ENCODE measurements at places on chromosomes 1 and 21.

DNA sequence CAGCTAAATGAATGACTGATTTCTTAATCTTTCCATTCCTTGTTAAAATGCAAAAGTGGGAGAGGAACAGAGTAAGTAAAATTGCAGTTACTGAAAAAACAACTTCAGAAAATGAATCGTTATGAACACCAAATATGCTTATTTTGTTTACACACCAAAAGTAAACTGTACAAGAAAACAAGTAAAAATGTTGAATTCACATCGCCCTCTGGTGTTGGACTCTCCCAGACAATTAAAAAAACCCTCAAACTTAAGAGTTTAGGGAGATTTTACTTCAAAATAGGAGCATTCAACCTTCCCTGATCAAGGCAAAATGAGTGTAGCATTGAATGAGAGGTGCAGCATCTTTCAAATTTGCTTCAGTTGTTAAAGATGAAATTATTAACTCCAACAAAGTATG lies 19.4 kb upstream of the ESRRG start:
- DNase-seq = no peak

- no peak for DNase-seq
These were observed 49.3 kb downstream of the PDE9A start for GRCh38 chr21:42702720-42703119.

DNA sequence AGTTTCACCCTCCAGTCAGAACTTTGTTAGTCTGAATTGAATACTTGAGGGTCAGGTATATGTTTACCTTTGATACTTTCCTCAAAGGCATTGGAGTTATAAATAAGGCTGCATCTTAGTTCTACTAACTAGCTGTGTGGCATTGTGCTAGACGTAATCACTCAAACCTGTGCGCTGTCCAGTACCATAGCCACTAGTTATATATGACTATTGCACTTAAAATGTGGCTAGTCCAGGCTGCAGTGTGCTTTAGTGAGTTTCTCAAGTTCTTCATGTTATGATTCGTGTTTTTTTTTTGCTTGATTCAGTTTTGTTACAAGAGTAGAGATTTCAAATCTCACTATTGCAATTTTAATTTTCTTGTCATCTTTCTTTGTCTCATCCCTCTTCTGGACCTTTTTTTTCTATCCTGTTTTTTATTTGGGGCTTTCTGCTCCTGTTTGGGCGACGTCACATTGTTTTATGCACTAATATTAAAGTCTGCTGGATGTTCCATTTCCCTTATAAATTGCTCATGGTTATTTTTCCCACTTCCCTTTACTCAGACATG lies 5.7 kb downstream of the MAN1A2 start:
- no peak for DNase-seq

DNA sequence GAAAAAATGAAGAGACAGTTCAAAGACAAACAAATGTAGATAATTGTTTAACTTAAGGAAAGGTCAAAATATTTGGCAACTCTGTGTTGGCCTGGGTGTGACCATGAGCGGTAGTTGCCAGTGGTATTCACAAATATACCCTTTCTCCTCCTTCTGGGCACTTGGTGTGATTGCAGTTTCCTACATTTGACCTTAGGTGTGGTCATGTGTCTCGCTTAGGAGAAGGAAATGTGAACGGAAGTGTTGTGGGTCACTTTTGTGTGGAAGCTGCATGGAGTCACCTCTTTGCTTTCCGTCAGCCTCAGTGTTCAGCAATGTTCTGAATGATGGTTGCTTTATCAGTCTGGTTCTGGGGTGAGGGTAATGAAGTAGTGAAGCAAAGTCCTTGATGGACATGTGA lies 3.4 kb upstream of the PCSK9 start:
- DNase-seq = no peak

DNA sequence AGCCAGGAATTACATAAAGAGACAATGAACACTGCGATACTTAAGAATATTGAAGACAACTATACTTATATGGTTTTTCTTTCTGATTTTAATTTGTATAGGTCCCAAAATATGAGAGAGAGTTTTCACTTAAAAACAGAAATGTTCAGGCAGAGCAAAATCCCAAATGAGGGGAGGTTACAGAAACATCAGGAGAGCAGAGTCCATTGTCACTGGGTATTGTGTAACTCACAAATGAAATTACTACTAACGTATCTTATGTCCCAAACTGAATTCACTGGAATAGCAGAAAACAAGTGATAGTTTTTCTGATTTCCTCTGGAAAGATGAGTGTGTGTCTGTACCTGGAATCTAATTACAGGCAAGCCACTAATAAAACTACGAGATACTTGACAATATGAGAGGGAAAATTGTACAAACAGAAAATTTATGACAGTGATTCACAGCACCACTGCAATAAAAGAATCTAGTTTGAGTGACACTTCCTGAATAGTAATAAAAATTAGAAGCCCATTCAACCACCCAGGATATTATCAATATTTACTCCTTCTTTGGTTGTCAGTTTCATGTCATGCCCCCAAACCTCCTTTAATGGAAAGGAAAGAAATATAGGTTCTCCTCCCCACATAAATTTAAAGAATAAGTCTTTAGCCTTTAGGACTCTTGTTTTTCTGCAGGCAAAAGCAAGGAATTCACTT lies 522.6 kb downstream of the ADGRL2 start:
- no peak for DNase-seq

DNA sequence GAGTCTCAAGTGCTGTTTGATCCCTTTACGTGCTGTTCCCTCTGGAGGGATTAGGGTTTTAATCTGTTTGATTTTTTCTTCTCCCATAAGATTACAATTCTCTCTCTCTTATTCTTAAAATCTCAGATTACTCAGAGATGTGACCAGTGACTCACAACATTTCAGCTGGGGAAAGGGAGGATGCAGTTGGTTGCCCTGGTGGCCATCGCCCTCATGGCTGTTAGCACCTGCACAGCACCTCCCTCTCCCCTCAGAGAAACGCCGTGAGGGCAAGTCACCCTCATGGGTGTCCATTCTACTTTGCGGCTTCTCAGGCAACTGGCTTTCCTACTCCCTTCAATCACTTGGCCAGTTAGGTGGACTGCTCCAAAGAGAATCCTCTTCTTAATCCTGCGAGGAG lies 42.4 kb upstream of the KCNA3 start:
- no peak for DNase-seq

- DNase-seq = no peak
These were observed 9.9 kb downstream of the PSMB2 start for GRCh38 chr1:35631396-35631795.

GRCh38 chr1:43284546-43285110 lies 753 bp downstream of the C1orf210 start:
- no peak for DNase-seq

DNA sequence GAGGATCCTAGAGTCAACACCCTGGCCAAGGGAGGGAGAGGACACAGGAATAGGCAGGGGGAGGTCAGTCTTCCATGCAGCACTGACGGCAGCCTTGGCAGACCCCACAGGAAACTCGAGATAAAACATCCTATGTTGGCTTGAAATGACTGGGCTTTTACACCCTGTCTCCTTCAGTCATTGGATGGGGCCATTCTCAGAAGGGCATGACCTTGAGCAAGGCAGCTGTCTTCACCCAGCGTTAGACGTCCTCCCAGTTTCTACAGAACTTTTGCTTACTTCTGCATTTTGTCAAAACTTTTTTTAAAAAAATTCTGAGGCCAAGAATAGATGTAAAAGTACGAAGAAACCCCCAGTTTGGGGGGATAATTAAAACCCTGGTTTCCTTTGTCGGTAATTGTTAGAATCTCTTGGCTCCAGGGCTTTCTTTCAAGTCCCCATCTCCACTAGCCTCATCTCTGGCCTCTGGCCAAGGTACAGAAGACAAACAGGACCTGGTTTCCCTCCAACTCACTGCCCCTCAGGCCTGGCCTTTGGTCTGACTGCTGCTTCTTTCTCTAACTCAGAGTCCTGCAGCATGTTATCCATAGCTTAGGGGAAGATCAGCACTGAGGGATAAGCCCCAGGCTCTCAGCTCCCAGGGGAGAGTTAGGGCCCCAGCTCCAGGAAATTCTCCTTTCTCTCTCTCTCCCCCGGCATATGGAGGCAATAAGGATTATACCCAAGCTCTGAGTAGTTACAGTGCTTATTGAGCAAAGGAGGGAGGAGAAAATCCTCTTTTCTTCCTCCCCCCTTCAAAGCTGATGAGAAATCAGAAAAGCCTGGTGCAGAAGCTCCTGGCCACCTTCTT lies 51.6 kb upstream of the KCND3 start:
- DNase-seq = peak; percentile 22

DNA sequence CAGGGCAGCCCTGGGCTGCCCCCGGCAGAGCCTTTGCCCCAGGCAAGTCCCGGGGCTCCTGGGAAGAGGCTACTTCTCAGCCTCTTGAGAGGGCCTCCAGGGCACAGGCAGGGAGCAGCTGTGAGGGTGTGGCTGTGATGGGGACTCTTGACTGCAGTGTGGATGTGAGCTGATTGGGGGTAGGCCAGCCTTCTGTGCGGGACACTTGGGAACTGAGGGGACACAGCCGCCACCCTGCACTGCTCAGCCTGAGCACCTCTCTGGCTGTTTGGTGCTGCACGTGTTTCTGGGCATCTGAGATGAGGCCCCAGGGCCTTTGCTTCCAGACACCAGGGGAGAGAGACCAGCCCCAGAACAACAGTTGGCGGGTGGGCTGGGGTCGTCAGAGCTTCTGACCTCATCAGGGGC lies 62.1 kb downstream of the SKI start:
- DNase-seq = no peak

DNA sequence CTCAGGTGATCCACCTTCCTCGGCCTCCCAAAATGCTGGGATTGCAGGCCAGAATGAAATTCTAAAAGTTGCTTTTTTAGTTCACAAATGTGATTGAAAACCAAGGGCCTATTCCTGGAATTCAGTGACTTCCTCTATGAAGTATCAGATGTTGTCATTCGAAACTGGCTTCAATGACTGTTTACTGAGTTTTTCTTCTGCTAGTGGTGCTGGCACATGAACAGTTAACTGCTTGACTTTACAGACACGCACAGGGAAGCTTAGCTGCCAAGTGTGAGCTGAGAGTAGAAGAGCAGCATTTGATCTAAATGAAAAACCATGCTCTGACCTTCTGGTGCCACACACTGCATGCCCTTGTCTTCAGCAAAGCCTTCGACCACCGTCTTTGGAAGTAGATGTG lies 32.8 kb upstream of the AJAP1 start:
- no peak for DNase-seq

GRCh38 chr1:193013707-193014106 lies 45.5 kb downstream of the UCHL5 start:
- no peak for DNase-seq

DNA sequence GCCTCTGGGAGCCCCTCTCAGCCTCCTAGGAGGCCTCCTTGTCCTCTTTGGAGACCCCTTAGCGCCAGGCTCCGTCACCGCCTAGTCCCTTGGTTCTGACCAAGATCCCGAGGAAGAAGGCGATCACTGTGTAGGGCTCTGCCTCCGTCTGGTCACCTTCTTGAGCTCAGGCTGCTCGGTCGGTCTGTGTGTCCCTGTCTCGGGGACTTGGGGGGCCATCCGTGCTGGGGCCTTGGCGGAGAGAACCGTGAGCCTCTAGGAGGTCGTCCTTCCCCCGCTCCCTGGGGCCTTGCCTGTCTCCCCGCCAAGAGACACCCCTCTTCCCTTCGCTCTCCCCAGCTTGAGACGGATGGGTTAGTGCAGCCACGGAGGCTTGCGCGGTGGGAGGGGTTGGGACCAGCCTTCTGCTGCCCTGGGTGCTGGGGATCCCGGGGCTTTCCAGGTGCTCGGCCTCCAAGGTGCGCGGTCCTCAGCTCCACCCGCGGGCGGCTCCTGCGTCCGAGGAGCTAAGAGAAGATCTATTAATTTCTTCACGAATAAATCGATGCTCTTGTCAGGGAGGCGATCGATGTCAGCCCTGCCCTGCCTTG lies 701 bp upstream of the INSRR start:
- DNase-seq = peak; percentile 79

DNA sequence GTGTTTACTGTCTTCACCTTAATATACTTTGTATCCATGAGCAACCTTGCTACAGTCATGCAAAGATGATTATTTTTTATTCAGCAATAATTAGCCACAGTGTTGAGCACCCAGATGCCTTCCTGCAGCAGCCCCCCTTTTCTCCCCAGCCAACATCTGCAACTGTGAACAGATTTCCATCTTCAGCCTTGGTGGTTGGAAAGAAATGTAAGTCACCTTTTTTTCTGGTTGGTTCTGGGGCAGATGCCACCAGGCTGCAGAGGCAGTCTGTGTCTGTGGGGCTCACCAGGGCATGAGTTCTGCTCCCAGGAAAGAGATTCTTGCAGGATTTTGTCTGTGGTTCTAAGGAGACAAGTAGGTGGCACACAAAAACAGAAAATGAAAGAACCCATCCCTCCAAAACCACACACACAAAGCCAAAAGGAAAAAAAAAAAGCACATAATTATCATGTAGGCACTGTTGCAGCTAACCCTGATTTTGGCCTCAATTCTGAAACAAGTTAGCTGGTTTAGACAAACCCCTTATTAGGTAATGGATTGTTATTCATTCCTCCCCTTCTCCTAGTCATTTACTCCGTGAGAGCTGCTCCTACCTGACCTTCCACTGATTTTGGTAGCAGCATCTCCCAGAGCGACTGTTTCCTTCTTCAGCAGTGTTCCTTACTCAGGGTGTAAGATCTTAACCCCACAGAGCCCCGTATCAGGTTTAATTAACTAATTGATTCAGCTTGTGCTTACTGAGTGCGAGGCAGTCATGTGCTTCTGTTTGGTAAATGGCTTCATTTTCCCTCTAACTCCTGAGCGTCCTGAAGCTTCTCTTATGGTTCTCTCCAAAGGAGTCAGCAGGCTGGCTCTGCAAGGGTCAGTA lies 36.5 kb downstream of the GALNT2 start:
- no peak for DNase-seq

- DNase-seq = no peak
These were observed 20.4 kb downstream of the SLC26A9 start for GRCh38 chr1:205922806-205923205.

DNA sequence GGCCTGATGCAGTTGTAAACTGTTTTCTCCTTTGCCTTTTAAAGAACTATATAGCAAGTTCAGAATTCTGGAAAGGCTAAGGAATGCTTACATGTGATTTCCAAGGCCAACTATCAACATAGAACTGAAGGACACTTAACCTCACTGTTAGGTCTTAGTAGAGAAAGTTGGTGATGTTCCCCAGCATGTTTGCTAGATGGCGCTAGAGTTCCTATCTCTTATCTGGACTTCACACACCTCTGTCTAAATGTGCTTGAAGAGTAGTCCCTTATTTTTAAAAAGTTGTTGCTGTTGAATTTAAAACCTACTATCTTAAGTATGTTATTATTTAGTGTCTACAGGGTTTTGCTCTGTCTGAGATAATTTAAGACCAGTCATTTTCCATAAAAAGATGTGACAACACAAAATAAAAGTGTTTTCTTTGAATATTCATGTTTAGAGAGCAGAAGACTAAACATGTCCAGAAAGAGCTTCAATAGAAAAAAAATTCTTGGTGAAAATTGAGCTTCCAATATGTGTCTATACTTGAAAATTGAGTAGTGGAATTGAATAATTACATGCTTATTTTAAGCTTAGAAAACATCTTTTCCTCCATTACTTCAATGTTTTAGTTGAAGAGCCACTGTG lies 237.3 kb downstream of the S1PR1 start:
- no peak for DNase-seq

GRCh38 chr21:39149882-39150281 lies 33.4 kb downstream of the PSMG1 start:
- DNase-seq = no peak
